ENCODE measurements at places on chromosomes 5 and 9.

GRCh38 chr5:159605585-159605984, 275.3 kb upstream of the IL12B start:
- DNase-seq: no peak

DNA sequence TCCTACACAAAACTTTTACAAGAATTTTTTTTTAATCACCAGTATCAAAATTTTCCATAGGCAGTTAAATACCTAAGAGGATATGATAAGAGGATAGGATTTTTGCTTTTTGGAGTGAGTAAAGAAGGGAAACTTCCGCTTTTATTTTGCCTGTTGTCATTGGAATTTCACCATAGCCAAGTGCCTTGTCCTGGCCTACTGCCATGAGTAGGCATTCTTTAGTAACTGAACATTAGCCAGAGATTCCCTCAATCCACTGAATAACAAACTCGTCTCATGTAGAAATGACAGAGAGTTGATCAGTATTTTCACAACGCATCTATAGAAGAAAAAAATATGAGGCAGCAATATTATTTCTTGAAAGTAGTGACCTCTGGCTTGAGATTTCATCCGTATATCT, 289.6 kb upstream of the ADAMTSL1 start:
- DNase-seq: no peak

DNA sequence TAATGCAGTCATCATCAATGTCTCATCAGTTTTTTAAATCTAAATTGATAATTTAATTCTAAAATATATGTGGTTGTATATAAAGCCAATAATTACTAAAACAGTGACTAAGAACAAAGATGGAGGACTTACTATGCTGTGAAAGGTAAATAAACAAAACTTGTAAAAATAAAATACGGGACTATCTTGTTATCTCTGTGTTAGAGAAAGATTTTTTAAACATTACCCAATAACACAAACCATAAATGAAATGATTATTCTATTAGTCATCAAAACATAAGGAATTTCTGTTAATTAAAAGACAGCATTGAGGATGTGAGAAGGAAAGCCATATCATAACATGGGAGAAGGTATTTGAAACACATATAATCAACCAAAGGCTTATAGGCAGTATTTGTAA, 226.2 kb upstream of the SMC2 start:
- DNase-seq: no peak

- DNase-seq: no peak
Measured at GRCh38 chr5:76615759-76616158, 7.4 kb downstream of the F2RL2 start.

DNA sequence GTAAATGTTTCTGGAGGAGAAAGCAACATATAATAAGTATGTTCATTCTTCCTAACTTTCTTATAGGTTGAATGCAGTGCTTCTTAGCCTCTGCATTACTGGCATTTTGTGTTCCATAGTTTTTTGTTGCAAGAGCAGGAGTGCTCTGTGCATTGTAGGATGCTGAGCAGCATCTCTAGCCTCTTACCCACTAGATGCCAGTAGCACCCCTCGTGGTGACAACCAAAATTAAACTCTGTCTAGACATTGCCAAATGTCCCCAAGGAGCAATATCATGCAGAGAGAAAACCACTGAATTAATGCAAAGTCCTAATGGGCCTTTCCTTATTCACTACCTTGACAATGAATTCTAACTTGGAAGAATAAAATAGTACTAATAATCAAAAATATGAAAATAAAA, 147.0 kb downstream of the GLIS3 start:
- DNase-seq: no peak

- no peak for DNase-seq
Measured at GRCh38 chr5:88536146-88536545, 267.5 kb upstream of the TMEM161B start.

Measured in vagina (tissue), 2 donors.